GM12878 (cell line): ENCODE measurements at places on chromosomes 6 and 20.

GRCh38 chr6:166764473-166765233, 137.6 kb upstream of the RPS6KA2 start:
- no peak for DNase-seq

GRCh38 chr6:133288662-133289061, 47.5 kb downstream of the EYA4 start:
- no peak for DNase-seq

- DNase-seq = no peak
Measured at GRCh38 chr6:77324866-77325265, 138.4 kb downstream of the HTR1B start.

- no peak for DNase-seq
Measured at GRCh38 chr6:104813552-104813951, 46.2 kb downstream of the HACE1 start.
